ENCODE measurements at places on chromosomes 1 and 21.

DNA sequence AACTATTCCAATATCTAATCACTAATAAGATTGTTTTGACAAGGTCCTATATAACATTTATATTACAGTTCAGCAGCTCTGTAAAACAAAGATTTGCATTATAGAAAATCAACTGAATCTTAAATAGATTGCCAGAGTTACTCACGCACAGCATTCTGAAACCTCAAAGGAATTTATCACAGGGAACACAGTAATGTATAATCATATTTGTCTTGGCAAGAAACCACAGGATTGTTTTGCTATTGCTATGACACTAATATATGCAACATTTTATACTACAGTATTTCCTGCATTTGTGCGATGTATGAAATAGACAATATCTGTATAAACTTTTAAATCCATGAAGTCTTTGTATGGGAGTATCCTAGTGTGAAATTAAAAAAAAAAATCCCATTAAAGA lies 101.4 kb downstream of the PLPPR5 start:
- ATAC-seq, result no peak

DNA sequence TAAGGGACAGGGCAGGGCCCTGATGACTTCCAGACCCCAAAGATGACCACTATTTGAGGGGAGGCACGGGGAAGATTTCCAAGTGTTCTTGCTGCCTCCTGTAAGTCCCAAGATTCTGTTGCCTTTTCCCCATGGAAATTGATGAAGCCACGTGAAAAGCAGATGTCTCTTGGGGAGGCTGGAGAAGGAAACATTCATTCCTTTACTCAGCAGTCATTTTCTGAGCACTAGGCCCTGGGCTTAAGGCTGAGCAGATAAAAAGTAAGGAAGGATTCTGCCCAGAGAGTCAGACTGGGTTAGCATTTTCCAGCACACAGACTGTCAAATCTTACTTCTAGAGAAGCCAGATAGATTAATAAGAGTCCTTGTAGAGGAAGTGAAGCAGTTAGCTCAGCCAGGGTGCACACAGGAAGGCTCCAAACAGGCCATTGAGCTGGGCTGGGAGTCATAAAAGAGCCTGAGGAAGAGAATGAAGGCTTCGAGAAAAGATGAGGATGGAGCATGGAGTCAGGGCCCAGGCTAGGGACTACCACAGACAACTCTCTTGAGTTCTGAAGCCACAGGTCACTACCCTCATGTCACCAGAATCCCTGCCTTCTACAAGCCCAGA lies 10.1 kb downstream of the EXTL1 start:
- no peak for ATAC-seq

- ATAC-seq, result no peak
Measured at GRCh38 chr1:63987628-63988024, 213.8 kb downstream of the ROR1 start.

- ATAC-seq, result no peak
Measured at GRCh38 chr1:17277511-17278159, 28.7 kb downstream of the PADI3 start.

DNA sequence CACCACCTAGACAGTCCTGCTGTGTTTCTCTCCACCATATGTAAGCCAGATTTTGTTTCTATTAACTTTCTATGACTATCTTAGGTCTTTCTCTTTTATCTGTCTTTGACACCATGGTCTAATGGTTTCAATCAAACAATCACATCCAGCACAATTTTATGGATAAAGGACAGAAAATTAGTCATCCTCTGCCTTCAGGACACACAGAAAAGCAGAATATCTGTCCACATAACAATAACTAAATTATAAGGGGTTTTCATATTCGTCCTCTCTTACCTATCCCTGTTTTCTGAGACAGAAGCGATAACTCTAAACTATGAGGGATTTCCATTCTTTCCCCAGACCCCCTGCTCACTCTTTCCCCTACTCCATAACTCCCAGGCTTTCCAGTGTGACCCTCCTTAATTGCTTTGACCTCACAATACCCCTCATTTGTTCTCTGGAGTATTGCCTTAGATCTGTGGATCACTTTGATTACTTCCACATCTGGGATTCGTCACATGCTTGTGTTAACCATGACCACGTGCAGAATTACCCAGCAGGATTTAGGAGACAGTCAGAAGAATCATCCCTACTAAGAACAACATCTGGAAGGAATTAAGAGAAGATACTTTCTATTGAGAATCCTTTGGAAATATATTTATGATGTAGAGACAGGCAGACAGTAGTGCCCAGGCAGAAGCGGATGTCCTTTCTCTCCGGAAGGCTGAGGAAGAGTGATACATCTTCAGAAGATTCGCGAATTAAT lies 108.2 kb upstream of the GREM2 start:
- no peak for ATAC-seq

GRCh38 chr21:33831962-33832659 lies 83.5 kb downstream of the ATP5PO start:
- ATAC-seq, result no peak

- no peak for ATAC-seq
Measured at GRCh38 chr1:110086961-110087360, 16.5 kb upstream of the ALX3 start.
